Omental fat pad (tissue), 4 donors: ENCODE measurements at places on chromosomes 6 and 20.

GRCh38 chr6:86712039-86712438 is 225.3 kb upstream of the HTR1E start:
- no peak for DNase-seq

- no peak for DNase-seq
These were observed 28.1 kb upstream of the MTCL3 start for GRCh38 chr6:127547215-127547614.

GRCh38 chr20:49916146-49917002 is 1.0 kb upstream of the SPATA2 start:
- no peak for DNase-seq

DNA sequence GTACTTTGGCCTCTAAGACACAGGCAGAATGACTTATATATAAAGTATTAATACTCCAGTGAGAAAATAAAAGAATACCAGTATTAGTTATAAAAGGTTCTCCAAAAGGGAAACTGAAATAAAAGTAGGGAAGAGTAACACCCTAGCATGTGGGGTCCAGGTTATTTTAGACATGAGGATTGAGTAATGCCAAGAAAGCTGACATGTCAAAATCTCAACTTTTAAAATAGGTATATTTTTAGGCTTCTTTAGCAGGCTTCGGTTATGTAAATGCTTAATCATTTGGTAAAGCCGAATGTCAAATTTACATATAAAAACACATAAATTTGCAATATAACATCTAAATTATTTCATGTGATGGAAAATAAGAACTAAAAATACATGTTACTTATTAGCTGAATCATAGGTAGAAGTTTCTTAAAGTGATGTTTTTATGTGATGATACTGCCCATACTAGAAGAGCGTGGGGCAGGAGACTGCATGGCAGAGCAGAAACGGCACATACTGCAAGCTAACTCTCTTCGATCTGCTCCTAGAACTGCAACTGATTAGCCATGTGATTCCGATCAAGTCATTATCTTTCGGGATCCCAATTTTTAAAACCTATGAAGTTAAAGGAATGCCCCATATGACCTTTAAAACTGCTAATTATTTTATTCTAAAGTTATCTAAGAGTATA is 129.4 kb upstream of the DST start:
- no peak for DNase-seq

GRCh38 chr20:31819083-31819784 is at the start of gene MYLK2:
Gene MYLK2 (plus strand): TSS chr20:31819356. CDS start chr20:31819581, 225 bp downstream.
- no peak for DNase-seq

- no peak for DNase-seq
These were observed 288.1 kb upstream of the PRDM1 start for GRCh38 chr6:105797983-105798453.

GRCh38 chr20:21125072-21125848 is 622 bp upstream of the KIZ start:
- DNase-seq: no peak

DNA sequence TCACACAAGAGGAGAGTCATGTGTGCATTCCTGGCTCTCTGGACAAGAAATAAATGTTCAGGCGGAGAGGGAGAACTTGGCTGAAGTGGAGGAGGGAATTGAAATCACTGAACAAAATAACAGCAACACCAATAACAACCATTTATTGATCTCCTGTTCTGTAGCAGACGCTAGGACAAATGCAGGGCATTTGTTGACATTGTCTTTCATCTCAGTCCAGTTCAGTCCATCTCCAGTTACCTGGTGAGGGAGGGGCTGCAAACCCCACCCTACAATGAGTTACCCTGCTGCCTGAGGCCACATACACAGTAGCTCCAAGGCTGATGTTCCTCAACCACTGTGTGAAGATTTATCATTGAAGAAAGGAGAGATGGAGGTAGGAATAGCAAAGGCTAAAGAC is 27.3 kb downstream of the UNC5CL start:
- DNase-seq: no peak

GRCh38 chr6:41228096-41228495 is at the start of gene TREML4:
Gene TREML4 (plus strand): TSS chr6:41228349. CDS start chr6:41228428, 79 bp downstream.
- no peak for DNase-seq

GRCh38 chr6:119929121-119929520 is 579.6 kb upstream of the MAN1A1 start:
- no peak for DNase-seq

DNA sequence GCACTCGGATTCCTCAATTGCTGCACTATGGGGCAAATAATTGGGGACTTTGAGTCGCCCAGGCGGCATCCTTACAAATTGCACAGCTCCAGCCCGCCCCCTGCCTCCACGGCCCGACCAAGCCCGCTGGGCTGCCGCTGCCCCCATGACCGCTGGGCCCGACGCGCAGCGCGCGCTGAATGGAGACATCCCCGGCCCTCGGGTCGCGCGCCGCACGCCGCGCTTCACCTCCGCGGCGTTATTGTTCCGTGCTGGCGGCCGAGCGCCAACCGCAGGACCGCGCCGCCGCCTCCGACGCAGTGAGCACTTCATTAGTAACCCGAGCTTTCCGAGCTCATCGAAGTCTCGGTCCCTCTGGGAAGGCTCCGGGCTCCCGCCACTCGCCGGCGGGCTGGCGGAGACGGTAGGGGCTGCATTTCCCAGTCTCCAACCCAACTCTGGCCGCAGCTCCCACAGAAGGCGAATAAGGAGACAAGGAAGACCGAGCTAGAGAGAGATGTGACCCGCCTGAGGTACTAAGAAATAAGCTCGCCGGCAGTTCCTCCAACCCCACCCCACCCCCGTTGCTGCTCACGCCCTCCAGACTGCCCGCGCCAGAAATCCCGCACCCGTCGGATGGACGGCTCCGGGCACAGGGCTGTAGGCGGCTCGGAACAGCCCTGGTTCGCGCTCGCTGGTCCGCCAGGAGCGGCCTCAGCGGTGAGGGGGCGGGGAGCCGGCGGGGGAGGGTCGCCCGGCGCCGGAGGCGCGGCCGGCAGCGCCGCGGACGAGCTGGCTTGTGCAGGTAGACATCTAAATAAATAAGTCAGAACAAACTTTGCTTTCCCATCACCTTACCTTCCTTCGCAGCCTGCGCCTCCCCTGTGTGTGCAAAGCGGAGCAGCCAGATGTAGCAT is 703 bp downstream of the EPHA7 start:
- no peak for DNase-seq

DNA sequence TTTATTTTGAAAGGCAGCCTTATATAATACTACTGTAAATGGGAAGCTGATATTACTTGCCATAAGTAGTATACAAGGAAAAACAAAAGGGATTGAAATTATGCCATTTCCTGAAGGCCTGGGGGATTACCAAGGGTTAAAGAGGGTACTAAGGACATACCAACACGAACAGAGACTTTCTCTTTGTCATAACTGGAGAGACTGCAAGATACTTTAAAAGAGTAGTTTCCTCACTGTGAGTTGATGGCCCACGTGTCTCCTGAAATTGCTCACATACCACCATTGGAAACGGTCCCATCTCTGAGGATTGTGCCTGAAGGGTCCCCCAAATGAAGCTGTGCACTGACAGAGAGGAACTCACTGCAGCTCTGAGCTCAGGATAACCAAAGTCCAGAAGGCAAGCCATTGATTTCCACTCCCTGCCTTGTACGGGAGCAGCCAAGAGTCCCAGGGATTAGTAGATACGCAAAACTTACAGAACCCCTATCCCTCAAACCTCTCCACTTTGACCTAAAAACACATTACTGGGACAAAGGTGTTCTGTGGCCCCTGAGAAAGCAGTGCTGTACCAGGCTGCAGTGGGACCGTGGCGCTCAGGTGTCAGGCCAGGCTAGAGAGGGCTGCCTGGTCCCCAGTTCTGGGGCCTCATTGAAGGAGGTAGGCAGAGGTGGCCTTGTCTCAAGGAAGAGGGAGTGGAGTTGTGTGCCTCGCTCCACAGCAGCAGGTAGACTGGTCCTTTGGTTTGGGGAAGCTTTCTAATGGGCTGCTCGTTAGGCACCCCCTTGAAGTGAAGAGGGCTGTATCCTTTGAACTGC is 15.2 kb downstream of the PSMG4 start:
- no peak for DNase-seq

DNA sequence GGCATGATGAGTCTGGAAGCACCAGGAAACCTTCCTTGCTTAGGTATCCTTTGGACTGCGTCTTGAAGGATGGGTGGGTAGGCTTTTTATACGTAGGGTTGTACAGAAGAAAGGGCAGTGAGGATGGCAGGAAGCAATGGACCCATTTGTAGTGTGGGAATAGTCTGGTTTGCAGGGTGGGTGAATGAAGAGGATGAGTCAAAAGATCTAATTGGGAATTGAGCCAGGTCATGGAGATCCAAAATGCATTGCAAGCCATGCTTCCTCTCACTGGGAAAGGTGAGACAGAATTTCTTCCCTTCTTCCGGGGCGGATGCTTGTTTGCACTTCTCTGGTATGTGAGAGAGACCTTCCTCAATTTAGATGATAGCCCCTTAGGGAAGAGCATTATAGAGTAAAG is 10.1 kb upstream of the BTBD3 start:
- no peak for DNase-seq
